Panc1 (cell line): ENCODE measurements at places on chromosomes 3 and 15.

- no peak overlapping the region for H3K4me3 ChIP-seq
- H3K27me3 ChIP-seq = no peaks in the 10 kb centered on the region
- no peaks in the 10 kb centered on the region for H3K36me3 ChIP-seq
- no peak overlapping the region for H3K27ac ChIP-seq
Measured at GRCh38 chr3:123785602-123786001, 98.5 kb downstream of the MYLK start.

DNA sequence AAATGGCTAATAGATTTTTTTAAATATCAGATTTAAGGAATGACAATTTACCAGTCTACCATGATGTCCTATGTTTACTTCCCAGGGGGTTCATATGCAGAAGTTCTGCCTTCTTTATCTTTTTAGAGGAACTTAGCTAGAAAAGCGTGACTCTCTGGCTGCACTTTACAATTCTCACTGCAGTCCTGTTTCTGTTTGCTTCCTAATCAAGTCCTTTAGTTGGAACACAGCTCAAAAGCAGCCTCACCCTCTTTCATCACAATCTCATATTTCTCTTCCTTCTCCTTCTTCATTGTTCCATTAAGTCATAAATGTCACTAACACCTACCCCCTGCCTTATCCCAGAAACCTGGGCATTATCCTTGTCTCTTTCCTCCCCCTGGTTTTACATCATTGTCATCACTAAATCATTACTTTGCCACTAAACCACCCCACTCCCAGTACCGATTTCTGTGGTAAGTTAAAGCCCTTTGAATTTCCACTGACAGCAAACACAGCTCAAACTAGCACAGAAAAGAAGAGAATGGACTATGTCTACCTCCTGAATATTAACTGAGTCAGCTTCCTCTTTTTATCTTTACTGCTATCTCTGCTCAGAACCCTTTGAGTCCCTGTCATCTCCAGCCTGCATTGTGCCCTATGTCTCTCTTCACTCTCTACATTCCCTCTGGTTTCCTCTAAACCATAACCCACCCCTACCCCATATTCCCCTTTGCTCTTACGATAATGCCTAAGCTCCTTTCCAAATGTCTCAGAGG is 13.8 kb upstream of the PPP4R2 start:
- no peaks in the 10 kb centered on the region for H3K27me3 ChIP-seq
- H3K4me1 ChIP-seq = no peaks in the 10 kb centered on the region
- no peak overlapping the region for H3K4me3 ChIP-seq

GRCh38 chr3:43917361-43917760 is 226.6 kb downstream of the ABHD5 start:
- H3K36me3 ChIP-seq = no peaks in the 10 kb centered on the region
- H3K27ac ChIP-seq = no peak overlapping the region
- DNase-seq = no peak
- H3K4me3 ChIP-seq = no peak overlapping the region

DNA sequence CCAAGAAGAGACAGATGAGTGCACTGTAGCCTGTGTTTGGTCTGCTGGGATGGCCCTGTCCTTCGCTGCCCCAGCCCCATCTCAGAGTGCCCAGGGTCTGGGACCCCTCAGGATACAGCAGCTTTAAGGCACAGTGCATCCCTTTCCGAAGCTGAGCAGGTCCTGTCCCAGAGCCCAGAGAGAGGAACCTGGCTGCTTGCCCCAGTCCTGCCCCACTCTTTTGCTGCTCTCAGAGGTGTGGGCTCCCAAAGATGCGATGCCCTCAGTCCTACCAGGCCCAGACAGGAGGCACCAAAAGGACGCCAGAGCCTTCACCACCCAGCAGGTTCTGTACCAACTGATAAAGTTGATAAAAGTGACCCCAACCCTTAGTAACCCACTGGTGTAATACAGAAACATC is 8.2 kb downstream of the PLCD1 start:
- no peak overlapping the region for H3K27ac ChIP-seq
- H3K27me3 ChIP-seq = no peaks in the 10 kb centered on the region
- no peak overlapping the region for H3K4me3 ChIP-seq
- DNase-seq = no peak
- H3K4me1 ChIP-seq = peaks cover 5% of the 10 kb centered on the region

- no peak overlapping the region for H3K4me3 ChIP-seq
- no peak overlapping the region for H3K27ac ChIP-seq
- H3K36me3 ChIP-seq = no peaks in the 10 kb centered on the region
- H3K4me1 ChIP-seq = no peaks in the 10 kb centered on the region
Measured at GRCh38 chr3:139848660-139849059, 86.3 kb upstream of the CLSTN2 start.

DNA sequence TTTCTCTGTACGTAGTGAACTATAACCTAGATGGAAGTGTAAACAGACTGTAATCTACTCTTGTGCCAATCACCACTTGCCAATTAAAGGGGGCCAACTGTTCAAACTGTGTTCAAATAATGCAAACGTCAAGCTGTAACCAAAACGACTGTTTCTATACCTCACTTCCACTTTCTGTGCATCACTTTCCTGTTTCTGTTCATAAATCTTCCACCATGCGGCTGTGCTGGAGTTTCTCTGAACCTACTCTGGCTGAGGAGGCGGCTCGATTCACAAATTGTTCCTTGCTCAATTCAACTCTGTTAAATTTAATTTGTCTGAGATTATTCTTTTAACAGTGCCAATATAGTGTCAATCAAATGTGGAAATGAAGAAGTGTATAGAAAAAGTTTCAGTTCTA is 206.7 kb upstream of the TBC1D5 start:
- no peaks in the 10 kb centered on the region for H3K4me1 ChIP-seq
- H3K36me3 ChIP-seq = no peaks in the 10 kb centered on the region
- H3K27ac ChIP-seq = no peak overlapping the region
- no peak for DNase-seq
- no peak overlapping the region for H3K4me3 ChIP-seq

DNA sequence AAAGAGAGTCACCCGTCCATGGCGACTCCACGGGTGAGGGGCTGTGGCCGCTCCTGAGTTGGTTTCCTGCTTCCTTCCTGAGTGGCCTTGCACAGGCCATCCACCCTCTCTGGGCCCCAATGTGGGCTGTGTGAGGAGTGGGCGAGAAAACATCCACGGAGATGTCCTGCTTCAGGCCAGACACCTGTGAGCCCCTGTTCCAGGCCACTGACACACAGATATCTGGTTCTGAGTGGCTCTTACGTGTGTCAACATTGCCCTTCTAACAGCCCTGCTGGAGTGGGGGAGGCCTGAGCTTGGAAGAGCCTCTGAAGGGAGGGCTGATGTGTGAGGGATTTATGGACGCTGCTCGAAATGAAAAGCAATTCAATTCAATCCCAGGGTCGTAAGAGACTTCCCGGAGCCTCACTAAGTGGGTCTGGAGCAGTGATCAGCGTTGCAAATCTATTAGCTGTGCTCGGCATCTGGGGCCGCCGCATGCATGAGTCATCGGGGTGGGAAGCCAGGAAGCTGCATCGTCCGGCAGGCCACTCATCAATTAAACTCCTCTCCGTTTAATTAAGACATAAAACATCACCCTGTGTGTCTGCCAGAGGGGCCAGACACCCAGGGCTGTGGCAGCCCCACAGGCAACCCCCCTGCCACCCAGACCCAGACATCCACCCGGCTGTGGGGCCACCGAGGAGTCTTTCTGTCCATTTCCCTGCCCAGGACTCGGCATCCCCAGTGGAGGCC is 20.0 kb upstream of the PRR23E start:
- peaks cover 10% of the 10 kb centered on the region for H3K27me3 ChIP-seq
- no peak overlapping the region for H3K4me3 ChIP-seq
- DNase-seq = no peak
- no peaks in the 10 kb centered on the region for H3K36me3 ChIP-seq

DNA sequence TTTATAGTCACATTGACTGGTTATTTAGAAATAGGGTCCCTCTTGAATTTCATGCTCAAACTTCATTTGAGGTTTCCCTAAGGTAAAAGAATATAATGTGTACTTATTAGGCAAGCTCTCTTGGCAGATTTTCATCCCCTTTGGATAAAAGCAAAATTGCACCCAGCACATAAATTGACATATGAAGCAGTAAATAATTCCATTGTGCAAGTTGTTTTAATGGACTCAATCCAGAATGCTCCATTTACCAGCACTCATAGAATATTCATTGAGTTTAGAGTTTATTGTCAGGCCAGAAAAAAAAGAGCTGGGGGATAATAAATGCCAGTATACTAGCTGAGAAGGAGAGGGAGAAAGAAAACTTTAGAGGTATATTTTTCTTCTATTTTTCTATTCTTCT is 136.8 kb downstream of the TPRG1 start:
- H3K4me3 ChIP-seq = no peak overlapping the region
- no peak for DNase-seq
- H3K4me1 ChIP-seq = peaks cover 14% of the 10 kb centered on the region; the same call in 1 of the 2 replicates
- no peaks in the 10 kb centered on the region for H3K27me3 ChIP-seq

- H3K36me3 ChIP-seq = no peaks in the 10 kb centered on the region
- no peaks in the 10 kb centered on the region for H3K4me1 ChIP-seq
- no peaks in the 10 kb centered on the region for H3K27me3 ChIP-seq
- H3K27ac ChIP-seq = no peak overlapping the region
Measured at GRCh38 chr3:63251499-63251898, 26.6 kb upstream of the SYNPR start.

- H3K4me1 ChIP-seq = peaks cover 16% of the 10 kb centered on the region
- H3K27me3 ChIP-seq = no peaks in the 10 kb centered on the region
- no peak overlapping the region for H3K27ac ChIP-seq
Measured at GRCh38 chr3:56135941-56136340, 332.3 kb downstream of the ERC2 start.

DNA sequence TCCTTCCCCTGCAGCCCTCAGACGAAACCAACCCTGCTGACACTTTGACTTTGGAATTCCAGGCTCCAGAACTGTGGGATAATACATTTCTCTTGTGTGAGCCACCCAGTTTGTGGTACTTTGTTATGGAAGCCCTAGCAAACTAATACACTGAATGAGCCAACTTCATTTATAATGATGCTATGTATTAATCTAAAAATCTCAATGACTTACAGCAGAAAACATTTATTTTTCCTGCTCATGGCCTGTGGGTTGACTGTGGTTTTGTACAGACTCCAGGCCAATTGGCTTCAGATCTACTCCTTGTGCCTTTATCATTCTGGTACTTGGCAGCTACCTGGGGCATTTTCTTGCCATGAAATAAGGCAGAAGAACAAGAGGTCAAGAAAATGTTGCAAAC is 152.4 kb downstream of the EBLN2 start:
- no peaks in the 10 kb centered on the region for H3K36me3 ChIP-seq
- H3K4me3 ChIP-seq = no peak overlapping the region
- DNase-seq = no peak
- no peaks in the 10 kb centered on the region for H3K4me1 ChIP-seq
- H3K27ac ChIP-seq = no peak overlapping the region
- H3K27me3 ChIP-seq = no peaks in the 10 kb centered on the region

GRCh38 chr15:40941528-40942336 is 11.5 kb upstream of the CHAC1 start:
- H3K36me3 ChIP-seq = no peaks in the 10 kb centered on the region
- H3K27me3 ChIP-seq = no peaks in the 10 kb centered on the region
- DNase-seq = no peak
- peak overlapping the region; percentile 79 for H3K27ac ChIP-seq
